NB4 (cell line): ENCODE measurements at places on chromosomes 2 and 18.

DNA sequence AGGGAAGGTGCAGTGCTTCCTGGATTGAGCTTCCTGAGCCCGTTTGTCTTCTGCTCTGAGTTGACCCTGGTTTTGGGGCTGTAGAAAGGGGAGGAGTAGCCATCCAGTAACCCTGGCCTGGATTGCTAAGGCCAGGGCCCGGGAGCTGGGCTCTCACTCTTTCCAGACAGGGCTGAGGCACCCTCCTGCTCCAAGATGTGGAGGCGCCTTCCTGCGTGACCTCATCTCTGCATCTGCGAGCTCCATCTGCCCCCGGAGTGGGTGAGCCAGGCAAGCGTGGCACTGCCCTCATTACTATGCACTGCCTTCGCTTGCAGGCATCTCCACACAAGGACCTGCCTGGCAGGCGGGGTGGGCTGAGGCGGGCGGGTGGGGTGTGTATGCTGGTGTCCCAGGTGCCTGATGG, 58.0 kb downstream of the RAB31 start:
- DNase-seq: no peak

DNA sequence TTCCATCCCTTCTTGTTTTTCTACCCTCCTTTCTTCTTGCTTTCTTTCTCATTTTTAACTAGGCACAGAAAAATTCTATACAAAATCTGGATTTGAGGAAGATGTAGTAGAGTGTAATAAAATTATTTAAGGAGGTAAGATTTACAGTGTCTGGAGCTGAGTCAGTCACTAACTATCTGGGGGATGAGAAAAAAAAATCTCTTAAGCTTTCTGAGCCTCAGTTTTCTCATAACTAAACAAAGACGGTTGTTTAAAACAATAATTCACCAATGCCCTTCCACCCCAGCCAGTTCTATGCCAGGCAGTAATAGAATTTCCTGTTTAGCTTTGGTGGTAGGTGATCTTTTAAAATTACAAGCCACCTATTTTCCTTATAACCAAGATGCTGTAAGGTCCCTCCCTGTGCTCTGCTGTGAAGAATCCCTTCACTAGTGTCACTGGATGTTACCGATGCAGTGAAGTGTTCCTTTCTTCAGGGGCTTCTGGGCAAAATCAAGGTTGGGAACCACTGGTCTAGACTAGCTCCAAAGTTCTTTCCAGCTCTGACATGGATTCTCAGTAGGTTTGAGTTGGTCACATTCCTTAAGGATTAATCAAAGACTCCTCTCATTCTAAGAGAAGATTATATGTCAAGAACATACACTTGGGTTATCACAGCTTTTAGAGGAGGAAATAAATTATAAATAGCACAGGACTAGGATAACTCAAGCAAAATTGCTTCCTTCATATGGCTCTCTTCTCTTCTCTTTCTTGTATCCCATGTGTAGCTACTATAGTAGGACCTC, 289.0 kb downstream of the CDH2 start:
- no peak for DNase-seq

- DNase-seq: no peak
These were observed 56.2 kb upstream of the HS6ST1 start for GRCh38 chr2:128374711-128375413.

- no peak for DNase-seq
These were observed 81.7 kb upstream of the FAM98A start for GRCh38 chr2:33680644-33681363.
